DND-41 (cell line): ENCODE measurements at places on chromosomes 5 and 9.

DNA sequence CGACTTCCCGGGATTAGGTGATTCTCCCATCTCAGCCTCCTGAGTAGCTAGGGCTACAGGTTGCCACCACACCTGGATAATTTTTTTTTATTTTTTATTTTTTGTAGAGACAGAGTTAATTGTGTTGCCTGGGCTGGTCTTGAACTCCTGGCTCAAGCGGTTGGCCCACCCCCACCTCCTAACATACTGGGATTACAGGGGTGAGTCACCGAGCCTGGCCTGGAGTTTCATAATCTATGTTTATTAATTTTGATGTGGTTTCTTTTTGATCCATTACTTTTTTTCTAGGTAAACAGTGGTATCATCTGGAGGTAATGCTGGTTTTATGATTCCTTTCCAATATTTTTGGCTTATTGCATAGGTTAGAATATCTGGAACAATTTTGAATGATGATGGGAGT, 54.2 kb downstream of the KIAA1958 start:
- H3K36me3 ChIP-seq: no peaks in the 10 kb centered on the region
- no peak overlapping the region for H3K4me3 ChIP-seq
- H3K27me3 ChIP-seq: no peaks in the 10 kb centered on the region
- no peak overlapping the region for H3K27ac ChIP-seq

DNA sequence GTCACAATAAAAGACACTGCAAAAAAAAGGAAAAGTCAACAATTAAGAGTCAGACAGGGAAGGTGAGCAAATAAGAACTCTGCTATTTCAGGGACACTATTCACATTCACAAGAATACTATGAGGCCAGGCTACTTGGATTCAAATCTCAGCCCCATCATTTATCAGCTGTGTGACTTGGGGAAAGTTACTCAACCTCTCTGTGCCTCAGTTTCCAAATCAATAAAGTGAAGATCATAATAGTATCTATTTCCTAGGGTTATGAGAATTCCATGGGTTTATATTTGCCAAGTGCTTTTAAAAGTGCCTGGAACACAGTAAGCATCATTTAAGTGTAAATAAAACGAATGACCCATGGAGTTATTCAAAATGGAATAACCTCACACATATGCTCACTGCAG, 56.4 kb downstream of the ALDH7A1 start:
- no peaks in the 10 kb centered on the region for H3K27me3 ChIP-seq
- H3K4me1 ChIP-seq: no peaks in the 10 kb centered on the region
- H3K36me3 ChIP-seq: no peaks in the 10 kb centered on the region
- H3K27ac ChIP-seq: no peak overlapping the region
- H3K4me3 ChIP-seq: no peak overlapping the region

- H3K27me3 ChIP-seq: no peaks in the 10 kb centered on the region
- no peak for DNase-seq
- H3K4me1 ChIP-seq: 0 out of 2 replicates have a peak, but pooled peaks cover under 1% of the 10 kb centered on the region
- no peaks in the 10 kb centered on the region for H3K36me3 ChIP-seq
- no peak overlapping the region for H3K27ac ChIP-seq
Observed at GRCh38 chr9:22170990-22171670, 162.0 kb upstream of the CDKN2B start.

DNA sequence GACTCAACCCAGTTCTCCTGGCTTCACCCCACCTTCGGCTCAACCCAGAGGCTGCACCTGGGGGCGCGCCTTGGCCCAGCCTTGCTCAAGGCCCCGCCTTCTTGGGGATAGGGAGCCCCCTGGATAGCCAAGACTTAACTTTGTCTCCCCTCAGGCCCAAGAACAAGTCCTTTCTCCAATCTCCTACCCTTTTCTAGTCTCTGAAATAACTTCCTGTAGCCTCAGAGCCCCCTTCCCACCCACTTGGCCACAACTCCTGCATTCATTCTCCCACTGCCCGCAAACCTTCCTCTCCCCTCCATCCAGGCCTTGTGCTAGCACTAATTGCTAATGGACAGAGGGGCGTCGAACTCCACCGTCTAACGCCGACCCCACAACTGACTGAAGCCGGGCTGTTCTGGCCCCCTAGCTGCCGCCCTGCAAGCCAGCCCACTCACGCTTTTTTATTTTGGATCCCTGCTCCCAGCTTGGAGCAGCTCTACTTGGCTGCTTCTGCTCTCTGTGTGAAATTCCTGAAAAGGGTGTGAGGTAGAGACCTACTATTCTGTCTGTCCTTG, 579 bp upstream of the ASTN2 start:
- no peak overlapping the region for H3K27ac ChIP-seq
- DNase-seq: no peak
- H3K27me3 ChIP-seq: no peaks in the 10 kb centered on the region
- no peak overlapping the region for H3K4me3 ChIP-seq

DNA sequence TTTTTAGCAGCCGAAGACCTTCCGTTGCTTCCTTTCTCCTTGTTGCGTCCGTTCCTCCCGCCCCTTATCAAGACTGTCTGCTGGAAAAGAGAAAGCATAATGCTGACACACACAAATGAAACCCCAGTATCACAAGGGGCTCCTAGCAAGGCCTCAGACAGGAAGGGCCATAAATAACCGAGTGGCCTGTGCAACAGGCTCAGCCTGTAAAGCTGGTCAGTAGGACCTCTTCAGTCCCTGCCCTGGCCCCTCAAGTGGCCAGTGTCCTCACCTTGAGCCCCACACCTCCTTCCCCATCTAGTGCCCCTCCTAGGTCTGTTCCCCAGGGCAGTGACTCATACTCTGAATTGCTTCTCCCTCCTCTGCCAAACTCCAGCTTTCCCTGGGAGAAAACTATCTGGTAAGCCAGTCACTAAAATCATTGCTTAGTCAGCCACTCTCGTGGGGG, 174.6 kb upstream of the IL12B start:
- H3K4me3 ChIP-seq: no peak overlapping the region
- H3K36me3 ChIP-seq: no peaks in the 10 kb centered on the region
- H3K27me3 ChIP-seq: no peaks in the 10 kb centered on the region
- H3K27ac ChIP-seq: no peak overlapping the region
- H3K4me1 ChIP-seq: no peaks in the 10 kb centered on the region

- no peak overlapping the region for H3K4me3 ChIP-seq
- H3K36me3 ChIP-seq: no peaks in the 10 kb centered on the region
- DNase-seq: no peak
Observed at GRCh38 chr9:121815546-121816448, 164.4 kb downstream of the DAB2IP start.

DNA sequence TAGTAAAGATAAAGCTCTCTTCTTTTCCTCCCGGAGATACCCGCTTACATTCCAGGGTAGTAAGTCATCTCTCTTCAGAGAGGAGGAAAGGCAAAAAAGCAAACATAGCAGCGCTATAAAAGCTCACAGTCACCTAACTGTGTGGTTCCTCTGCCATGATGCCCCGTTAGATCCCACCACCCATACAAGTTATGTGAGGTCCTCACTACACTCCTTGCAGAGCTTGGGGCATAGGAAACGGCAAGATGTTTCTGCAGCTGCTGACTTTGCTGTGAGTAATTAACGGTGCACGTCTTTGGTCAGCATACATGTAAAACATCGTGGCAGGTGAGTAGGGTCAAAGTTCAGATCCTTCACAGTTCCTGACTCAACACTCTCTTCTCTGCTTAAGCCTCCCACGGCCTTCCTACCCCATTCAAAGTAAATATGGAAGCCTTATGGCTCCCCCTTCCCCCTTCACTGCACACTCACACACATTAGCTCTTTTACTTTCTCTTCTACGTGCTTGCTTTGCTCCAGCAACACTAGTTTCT, 218.9 kb downstream of the DIRAS2 start:
- H3K4me3 ChIP-seq: no peak overlapping the region
- no peak for DNase-seq
- H3K36me3 ChIP-seq: no peaks in the 10 kb centered on the region
- peaks cover 3% of the 10 kb centered on the region for H3K27me3 ChIP-seq
- no peak overlapping the region for H3K27ac ChIP-seq
- H3K4me1 ChIP-seq: no peaks in the 10 kb centered on the region

- H3K27ac ChIP-seq: peak overlapping the region; percentile 56
- no peaks in the 10 kb centered on the region for H3K27me3 ChIP-seq
- H3K36me3 ChIP-seq: peaks cover 95% of the 10 kb centered on the region
- H3K4me3 ChIP-seq: no peak overlapping the region
- DNase-seq: no peak
Observed at GRCh38 chr5:157222506-157223230, 42.0 kb downstream of the ITK start.

- H3K27ac ChIP-seq: no peak overlapping the region
- no peaks in the 10 kb centered on the region for H3K27me3 ChIP-seq
- H3K36me3 ChIP-seq: no peaks in the 10 kb centered on the region
- no peaks in the 10 kb centered on the region for H3K4me1 ChIP-seq
- DNase-seq: no peak
Observed at GRCh38 chr5:14502294-14502690, 79.3 kb upstream of the OTULINL start.

DNA sequence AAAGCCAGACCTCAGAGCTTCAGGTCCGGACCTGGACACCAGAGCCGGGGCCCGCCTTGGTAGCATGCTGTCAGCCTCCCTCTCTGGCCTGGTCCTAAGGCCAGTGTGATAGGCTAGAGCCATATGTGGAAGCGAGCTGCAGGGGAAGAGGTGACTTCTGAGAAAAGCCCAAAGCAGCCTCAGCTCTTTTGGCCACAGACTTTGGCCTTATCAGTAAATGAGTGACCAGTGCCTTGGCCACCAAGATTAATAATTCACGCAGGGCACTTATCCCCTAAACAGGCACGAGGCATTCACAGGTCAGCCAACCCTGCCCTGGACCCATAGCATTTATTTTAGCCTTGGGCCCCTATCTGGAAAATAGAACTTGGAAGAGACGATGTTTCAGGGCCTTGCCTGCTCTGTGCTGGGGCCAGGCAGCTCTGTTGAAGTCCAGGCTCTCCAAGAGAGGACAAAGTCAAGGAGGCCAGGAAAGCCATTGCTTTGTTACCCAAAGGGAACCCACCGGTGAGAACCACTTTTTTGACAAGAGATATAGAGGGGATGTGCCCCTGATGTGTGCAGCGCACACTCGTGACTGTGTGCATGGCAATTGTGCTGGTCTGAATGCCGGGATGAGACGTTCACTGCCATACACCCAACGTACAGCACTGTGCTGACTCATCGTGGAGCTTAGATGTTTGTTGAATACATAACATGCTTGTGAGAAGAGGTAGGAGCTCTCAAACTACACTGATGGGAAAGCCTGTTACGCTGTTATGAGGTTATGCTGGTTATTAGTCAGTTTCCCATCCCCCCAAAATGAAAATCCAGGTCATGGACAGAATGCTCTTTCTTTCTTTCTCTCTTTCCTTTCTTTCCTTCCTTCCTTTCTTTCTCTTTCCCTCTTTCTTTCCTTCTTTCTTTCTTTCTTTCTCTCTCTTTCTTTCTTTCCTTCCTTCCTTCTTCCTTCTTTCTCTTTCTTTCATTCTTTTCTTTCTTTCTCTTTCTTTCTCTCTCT, 5.0 kb upstream of the SLC34A1 start:
- no peaks in the 10 kb centered on the region for H3K36me3 ChIP-seq
- no peaks in the 10 kb centered on the region for H3K4me1 ChIP-seq
- H3K4me3 ChIP-seq: no peak overlapping the region
- H3K27me3 ChIP-seq: no peaks in the 10 kb centered on the region
- no peak overlapping the region for H3K27ac ChIP-seq

- DNase-seq: no peak
- H3K27ac ChIP-seq: no peak overlapping the region
- no peaks in the 10 kb centered on the region for H3K27me3 ChIP-seq
- no peaks in the 10 kb centered on the region for H3K36me3 ChIP-seq
- no peak overlapping the region for H3K4me3 ChIP-seq
- H3K4me1 ChIP-seq: no peaks in the 10 kb centered on the region
Observed at GRCh38 chr9:3124001-3124400, 280.1 kb upstream of the PUM3 start.

GRCh38 chr5:139402561-139403158, 1.2 kb downstream of the SPATA24 start:
- DNase-seq: peak; percentile 56
- peak overlapping the region; percentile 88 for H3K27ac ChIP-seq
- H3K4me1 ChIP-seq: peaks cover 26% of the 10 kb centered on the region
- H3K4me3 ChIP-seq: 0 out of 2 replicates have a peak overlapping the region, but pooled peaks have one; percentile 20
- no peaks in the 10 kb centered on the region for H3K36me3 ChIP-seq
- H3K27me3 ChIP-seq: no peaks in the 10 kb centered on the region

GRCh38 chr9:37987467-37987981, 81.5 kb downstream of the SHB start:
- H3K4me3 ChIP-seq: no peak overlapping the region
- H3K27ac ChIP-seq: no peak overlapping the region
- no peaks in the 10 kb centered on the region for H3K4me1 ChIP-seq

GRCh38 chr9:121929893-121930875, 162.9 kb downstream of the TTLL11 start:
- no peaks in the 10 kb centered on the region for H3K36me3 ChIP-seq
- no peak overlapping the region for H3K27ac ChIP-seq
- no peaks in the 10 kb centered on the region for H3K4me1 ChIP-seq
- H3K27me3 ChIP-seq: no peaks in the 10 kb centered on the region
- H3K4me3 ChIP-seq: no peak overlapping the region

GRCh38 chr5:122773619-122774018, 1.3 kb upstream of the SNX2 start:
- no peak for DNase-seq
- peaks cover 8% of the 10 kb centered on the region for H3K27me3 ChIP-seq
- peaks cover 34% of the 10 kb centered on the region for H3K4me1 ChIP-seq
- no peak overlapping the region for H3K27ac ChIP-seq
- H3K4me3 ChIP-seq: no peak overlapping the region
- peaks cover 5% of the 10 kb centered on the region; the same call in 1 of the 2 replicates for H3K36me3 ChIP-seq

- H3K4me3 ChIP-seq: no peak overlapping the region
- no peak overlapping the region for H3K27ac ChIP-seq
- no peaks in the 10 kb centered on the region for H3K36me3 ChIP-seq
- H3K27me3 ChIP-seq: no peaks in the 10 kb centered on the region
- no peaks in the 10 kb centered on the region for H3K4me1 ChIP-seq
Observed at GRCh38 chr9:87720173-87720572, 5.7 kb upstream of the CTSL start.

DNA sequence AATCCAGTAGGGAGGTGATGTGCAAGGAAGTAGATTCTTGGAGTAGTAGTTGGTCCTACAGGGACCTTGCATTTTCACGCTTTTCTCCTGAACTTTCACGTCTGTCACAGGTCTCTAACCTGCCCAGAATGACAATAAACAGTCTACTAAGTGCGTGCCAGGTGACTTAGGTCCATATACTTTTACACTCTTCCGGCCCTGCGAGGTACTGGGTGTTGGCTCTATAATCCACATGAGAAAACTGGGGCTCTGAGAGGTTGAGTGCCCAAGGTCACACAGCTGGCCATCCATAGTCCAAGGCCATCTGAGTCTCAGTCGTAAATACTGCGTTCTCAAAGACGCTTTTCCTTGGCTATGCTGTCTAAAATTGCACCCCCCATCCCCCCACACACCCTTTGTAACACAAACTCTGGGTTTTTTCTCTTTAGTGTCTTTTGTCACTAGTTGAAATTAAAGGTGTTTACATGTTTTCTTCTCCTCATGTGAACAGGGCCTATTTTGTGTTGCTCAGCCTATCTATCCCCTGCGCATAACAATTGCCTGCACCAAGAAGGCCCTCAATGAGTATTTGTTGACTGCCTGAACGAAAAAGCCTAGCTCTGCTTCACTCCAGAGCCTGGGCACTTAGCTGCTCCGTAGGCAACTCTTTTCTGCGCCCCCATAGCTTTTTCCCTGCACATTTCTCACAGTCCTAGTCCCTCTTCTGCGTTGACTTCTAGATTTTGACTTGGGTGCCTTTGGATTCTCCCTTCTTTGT, 943 bp downstream of the SFXN1 start:
- peaks cover 26% of the 10 kb centered on the region for H3K27me3 ChIP-seq
- peaks cover 35% of the 10 kb centered on the region for H3K4me1 ChIP-seq
- H3K27ac ChIP-seq: peak overlapping the region; percentile 69
